Brain microvascular endothelial cell (primary cell): ENCODE measurements at places on chromosomes 7 and 10.

DNA sequence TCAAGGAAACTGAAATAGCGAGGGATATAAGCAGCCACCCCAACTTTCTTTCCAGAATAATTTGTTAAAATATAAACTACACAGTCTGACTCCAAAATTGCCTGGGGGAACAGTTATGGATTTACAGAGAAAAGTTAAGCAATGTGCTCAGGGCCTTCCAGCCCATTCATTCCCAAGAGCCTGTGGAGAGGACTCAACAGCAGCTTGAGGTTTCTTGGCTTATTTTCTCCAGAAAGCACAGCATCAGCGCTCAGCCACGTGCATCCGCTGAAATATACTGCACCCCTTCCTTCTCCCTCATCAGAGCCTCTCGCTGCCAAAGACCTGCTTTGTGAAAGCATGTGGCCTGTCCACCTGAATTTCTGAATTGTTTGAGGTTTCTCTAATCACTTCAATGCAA, 375.2 kb upstream of the VWC2 start:
- DNase-seq: no peak

- peak; percentile 74 for DNase-seq
Measured at GRCh38 chr7:130290745-130291144, 2.2 kb upstream of the CPA4 start.

DNA sequence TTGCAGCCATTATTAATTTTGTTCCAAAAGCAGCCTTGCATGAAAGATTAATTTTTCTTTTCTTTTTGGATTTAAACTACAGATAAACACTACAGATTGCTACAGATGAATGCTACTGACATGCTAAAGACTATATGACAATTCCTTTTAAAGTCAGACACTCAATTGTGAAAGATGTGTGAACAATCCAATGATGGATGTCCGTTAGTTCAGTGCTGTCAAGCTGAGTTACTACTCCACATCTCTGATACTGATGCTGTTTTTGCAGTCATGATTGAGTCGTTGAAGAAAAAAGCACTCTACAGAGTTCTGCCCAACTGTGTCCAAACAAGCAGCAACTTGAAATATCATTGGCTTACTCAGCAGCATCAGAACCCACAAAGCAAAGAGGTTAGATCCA, 146.8 kb downstream of the OTUD1 start:
- DNase-seq: no peak

GRCh38 chr10:34781711-34782110, 33.4 kb downstream of the PARD3 start:
- DNase-seq: no peak

- DNase-seq: no peak
Measured at GRCh38 chr10:78937393-78937792, 131.4 kb upstream of the ZMIZ1 start.

DNA sequence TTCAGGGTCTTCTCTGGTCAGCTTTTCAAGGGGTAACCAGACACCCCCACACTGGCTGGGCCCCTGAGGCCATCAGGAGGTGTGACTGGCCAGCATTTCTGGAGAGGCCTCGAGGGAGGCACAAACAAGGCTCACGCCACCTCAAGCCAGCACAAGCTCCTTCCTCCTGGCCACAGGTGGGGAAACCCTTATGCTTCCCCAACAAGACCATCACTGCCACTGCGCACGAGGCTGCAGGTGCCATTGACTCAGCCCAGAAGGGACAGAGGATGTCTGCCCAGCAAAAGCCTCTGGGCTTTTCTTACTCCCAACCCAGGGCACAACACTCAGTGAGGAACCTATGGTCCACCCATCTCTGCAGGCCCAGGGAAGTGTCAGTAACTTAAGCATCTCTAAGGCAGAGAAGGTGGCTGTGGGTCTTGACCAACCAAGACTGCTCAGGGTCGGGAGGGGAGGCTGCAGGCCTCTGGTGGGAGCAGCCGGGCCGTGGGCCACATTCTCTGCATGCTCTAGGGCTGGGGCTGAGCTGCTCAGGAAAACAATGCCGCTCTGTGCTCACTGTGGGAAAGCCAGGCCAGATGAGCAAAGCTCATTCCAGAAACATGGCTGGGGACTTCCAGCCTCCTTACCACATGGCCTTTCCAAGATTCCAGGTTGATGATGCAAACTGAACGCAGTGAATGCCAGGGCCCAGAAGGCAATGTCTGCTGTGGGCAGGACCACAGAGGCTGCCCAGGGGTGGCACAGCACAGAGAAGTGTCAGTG, 24.2 kb upstream of the RASSF4 start:
- peak; percentile 72 for DNase-seq

DNA sequence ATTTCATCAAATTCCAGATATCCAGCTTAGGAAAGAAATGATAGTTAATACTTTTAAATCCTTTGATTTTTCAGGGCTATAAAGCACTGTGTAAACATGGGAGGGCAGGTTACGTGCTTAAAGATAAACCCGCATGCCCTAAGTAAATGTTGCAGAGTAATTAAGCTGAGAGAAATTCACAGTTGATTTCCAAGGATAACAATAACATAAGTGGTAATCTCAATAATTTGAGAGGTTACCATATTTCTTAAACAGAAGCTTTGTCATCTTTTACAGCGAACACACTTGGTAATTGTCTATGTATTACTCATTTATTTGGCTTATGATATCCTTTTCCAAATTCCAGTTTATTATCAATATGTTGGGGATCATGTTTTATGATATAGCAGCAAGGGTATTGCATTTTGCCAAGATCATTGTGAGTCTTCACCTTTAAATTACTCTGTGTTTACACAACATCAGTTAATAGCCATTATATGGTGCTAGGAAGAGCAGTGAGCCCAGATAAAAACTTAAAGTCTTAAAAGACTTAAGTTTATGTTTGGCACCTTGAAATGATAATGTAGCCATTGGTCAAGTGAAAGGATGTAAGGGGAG, 15.4 kb downstream of the MGAM start:
- DNase-seq: no peak

DNA sequence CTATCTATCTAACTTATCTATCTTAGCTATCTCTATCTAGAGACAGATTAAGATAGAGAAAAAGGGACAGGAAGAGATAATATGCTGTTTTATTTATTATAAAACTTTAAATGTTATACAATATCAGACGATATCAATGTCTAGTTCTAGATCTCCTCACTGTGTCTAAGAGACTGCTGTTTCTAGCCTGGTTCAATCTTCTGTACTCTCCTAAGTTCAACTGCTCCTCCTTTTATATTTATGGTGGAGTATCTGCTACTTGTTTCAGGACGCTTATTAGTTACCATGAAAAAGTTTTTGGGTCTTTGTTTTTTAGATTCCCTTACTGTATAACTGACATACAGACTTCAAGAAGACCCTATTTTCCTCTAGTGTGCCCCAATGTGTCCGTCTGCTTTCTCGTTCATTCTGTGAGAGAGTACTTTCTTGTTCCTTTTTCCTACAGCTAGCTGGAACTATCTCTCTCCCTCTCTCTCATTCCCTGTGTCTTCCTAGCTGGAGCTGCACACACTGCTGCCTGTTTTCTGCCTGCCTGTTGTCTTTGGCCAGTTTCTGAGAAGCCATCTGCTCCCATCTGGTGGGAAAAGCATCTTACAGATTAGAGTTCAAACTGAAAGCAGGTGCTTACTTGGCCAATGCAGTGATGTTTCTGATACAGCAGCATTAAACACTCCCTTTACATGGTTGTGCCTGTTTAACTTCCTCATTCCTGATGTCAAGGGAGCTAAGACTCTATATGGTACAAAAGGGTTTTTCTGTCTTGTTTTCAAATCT, 49.4 kb upstream of the ARL4A start:
- DNase-seq: no peak

- DNase-seq: no peak
Measured at GRCh38 chr10:129033790-129034272, 433.2 kb upstream of the MGMT start.

GRCh38 chr10:132096223-132096622, 30.5 kb downstream of the JAKMIP3 start:
- DNase-seq: peak; percentile 6

GRCh38 chr10:90857635-90858460, at the start of gene HTR7:
Gene HTR7 (minus strand): TSS chr10:90858039. CDS start chr10:90857671, 368 bp downstream.
- peak; percentile 24 for DNase-seq

DNA sequence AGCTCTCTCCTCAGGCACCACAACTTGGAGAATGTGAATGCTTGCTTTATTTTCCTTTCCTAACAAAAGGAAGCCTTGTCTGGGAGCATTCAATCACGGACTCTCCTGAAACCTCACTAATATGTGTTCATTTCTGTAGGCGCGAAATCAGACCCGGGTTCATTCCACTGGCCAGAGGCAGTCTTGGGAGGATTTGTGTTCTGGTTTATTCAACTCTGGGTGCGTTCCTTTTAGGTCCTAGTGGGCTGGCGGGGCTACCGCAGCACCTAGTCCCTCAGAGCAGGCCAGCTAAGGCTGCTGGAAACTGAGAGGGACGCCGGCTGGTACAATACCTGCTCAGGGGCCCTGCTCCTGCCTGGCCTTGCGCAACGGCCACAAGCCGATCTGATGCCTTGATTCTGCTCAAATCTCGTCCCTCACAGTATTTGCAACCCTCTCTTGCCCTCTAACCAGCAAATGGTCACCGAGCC, 7.5 kb downstream of the HOXA4 start:
- no peak for DNase-seq

GRCh38 chr7:153567426-153567825, 484.8 kb upstream of the DPP6 start:
- no peak for DNase-seq
